ENCODE measurements at places on chromosomes 7 and 10. TPM values are rescaled to one million over a fixed set of nuclear protein-coding genes. Genes with fewer than 3 reads are reported as not detected.

The SMURF1 gene
- total RNA-seq = 21.6 TPM

The HYAL4 gene
- not detected for total RNA-seq

The FAM25C gene
- not detected for total RNA-seq

The SLC13A1 gene
- total RNA-seq = not detected
